ENCODE measurements at places on chromosomes 3 and 15. TPM values are rescaled to one million over a fixed set of nuclear protein-coding genes. Genes with fewer than 3 reads are reported as not detected.

The CACNA2D3 gene
- 0.98 TPM for total RNA-seq

The A4GNT gene
- total RNA-seq: not detected

DNA sequence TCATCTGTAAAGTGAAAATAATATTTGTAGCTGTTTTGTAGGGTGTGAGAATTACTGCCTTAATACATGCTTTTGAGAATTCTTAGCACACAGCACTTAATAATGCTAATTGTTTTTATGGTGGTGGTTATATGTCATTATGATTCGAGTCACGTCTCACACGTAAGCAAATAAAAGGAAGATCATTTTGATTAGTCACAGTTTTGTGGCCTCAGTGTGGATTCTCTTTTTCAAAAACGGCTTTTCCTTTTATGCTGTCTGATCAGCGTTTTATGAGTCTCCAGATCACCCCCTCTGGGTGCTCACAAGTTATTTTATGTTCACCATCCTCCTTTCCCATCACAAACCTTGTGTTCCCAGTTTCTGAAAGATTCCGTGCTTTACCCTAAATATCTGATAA lies 255.6 kb upstream of the CNTN4 start:
- H3K4me1 ChIP-seq: no peaks in the 10 kb centered on the region
- DNase-seq: no peak
- no peak overlapping the region for H3K4me3 ChIP-seq
- H3K27ac ChIP-seq: no peak overlapping the region

DNA sequence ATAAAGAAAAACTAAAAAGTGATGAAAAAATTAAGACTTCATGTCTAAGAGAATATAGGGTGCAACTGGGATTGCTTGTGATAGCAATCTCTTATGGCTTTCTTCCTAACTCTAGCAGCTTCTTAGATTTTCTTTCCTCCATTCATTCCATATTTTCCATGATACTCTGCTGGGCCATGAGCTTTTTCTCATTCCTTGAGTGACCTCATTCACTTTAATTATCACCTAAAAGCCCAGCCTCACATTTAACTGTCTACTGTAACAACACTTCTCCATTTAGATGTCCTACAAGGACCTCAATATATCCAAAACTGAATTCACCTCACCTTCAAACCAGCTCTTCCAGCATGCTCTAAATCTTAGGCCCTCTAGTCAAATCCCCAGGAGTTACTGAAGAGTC lies 49.5 kb upstream of the ANKRD28 start:
- no peaks in the 10 kb centered on the region for H3K27me3 ChIP-seq
- DNase-seq: no peak
- H3K27ac ChIP-seq: no peak overlapping the region
- no peak overlapping the region for H3K4me3 ChIP-seq
- H3K36me3 ChIP-seq: no peaks in the 10 kb centered on the region
- H3K4me1 ChIP-seq: no peaks in the 10 kb centered on the region

- DNase-seq: peak; percentile 23
- H3K27me3 ChIP-seq: no peaks in the 10 kb centered on the region
These were observed 19.7 kb downstream of the SSR3 start for GRCh38 chr3:156535162-156535627.

DNA sequence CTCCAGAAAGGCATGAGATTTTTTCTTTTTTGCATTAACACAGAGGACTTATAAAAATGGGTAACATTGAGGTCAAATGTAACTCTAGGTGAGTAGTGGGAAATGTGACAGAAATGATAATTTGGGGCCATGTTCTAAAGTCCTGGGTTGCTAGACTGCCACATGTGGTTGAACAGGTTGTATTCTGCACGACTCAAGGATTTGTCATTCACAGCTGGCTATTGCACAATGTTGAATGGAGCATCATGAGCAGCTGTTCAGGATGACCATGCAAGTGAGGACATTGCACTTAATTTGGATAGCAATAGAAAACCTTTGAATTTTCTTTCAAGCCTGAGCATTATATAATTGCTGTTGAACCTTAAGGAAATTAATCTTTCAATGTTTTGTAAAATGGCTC lies 396.6 kb downstream of the NAALADL2 start:
- no peak overlapping the region for H3K27ac ChIP-seq
- no peaks in the 10 kb centered on the region for H3K4me1 ChIP-seq
- no peak overlapping the region for H3K4me3 ChIP-seq
- no peaks in the 10 kb centered on the region for H3K27me3 ChIP-seq
- no peak for DNase-seq

DNA sequence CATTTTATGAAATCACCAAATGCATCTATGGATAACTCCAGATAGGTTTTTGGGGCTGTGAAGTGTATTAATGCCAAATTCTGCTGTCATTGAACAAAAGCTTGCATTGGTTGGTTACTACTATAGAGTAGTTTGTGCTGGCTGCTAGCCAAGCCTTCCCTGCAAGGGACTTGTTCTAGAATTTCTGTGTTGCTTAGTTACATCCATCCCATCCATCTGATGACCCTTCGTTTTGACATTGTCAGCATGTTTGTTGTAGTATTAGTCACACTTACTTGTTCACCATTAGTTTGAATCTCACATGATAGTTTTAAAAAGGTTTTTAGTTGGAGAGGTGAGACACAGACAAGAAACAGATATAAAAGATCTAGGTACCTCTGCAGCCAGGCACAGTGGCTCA lies 7.0 kb upstream of the NIPA2 start:
- H3K4me1 ChIP-seq: no peaks in the 10 kb centered on the region
- no peak for DNase-seq
- no peaks in the 10 kb centered on the region for H3K36me3 ChIP-seq

- no peaks in the 10 kb centered on the region for H3K27me3 ChIP-seq
- DNase-seq: no peak
- no peaks in the 10 kb centered on the region for H3K36me3 ChIP-seq
- H3K27ac ChIP-seq: no peak overlapping the region
- no peak overlapping the region for H3K4me3 ChIP-seq
- H3K4me1 ChIP-seq: no peaks in the 10 kb centered on the region
These were observed 22.3 kb upstream of the OR5K4 start for GRCh38 chr3:98331329-98331728.

- no peak overlapping the region for H3K4me3 ChIP-seq
- H3K36me3 ChIP-seq: no peaks in the 10 kb centered on the region
- no peak overlapping the region for H3K27ac ChIP-seq
- H3K27me3 ChIP-seq: no peaks in the 10 kb centered on the region
These were observed 137.9 kb upstream of the HES1 start for GRCh38 chr3:193998123-193998448.

DNA sequence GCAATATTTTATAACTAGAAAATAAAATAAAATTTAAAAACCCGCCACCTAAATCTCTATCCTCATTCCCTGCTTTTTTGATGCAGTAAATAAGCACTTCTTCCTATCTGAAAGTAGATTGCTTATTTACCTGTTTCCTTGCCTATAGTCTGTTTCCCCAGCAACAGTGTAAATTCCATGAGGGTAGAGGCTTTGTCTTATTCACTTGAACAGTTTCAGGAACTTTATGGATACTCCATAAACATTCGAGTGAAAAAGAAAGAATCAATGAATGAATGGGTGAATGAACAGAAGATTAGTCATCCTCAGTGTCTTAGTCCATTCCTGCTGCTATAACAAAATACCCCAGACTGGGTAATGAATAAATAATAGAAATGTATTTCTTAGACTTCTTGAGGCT lies 41.7 kb downstream of the SHC4 start:
- no peak overlapping the region for H3K4me3 ChIP-seq
- DNase-seq: no peak
- H3K27me3 ChIP-seq: no peaks in the 10 kb centered on the region

DNA sequence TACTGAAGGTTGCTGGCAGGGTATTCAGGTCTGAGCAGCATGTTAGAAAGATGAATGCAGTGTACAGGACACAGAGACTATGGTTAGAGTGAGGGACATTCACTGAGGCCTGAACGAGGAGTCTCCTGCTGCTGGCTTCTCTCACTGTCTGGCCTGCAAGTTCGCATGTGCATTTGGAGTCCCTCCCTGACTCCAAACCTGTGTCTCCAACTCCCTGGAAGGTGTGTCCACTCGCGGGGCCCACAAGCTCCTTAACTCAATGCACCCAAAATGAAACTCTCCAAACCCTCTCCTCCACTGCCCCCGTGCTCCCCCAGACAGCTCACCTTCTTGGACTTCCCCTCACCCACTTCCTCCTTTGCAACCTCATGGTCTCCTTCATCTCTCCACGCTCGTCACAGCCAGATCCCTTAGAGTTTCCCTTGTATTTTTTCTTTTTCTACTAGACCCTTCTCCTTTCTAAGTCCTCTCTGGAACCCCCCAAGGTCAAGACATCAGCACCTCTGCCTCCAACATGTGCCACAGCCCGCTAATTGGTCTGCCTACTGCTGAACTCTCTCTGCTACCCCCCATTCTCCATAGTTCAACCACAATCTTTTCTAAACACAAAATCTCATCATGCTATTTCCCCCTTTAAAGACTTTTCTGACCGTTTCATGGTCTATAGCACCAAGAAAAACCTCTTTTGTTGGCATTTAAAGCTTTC lies 58.3 kb downstream of the HES1 start:
- H3K27me3 ChIP-seq: no peaks in the 10 kb centered on the region
- H3K27ac ChIP-seq: no peak overlapping the region
- no peak for DNase-seq
- no peaks in the 10 kb centered on the region for H3K4me1 ChIP-seq

DNA sequence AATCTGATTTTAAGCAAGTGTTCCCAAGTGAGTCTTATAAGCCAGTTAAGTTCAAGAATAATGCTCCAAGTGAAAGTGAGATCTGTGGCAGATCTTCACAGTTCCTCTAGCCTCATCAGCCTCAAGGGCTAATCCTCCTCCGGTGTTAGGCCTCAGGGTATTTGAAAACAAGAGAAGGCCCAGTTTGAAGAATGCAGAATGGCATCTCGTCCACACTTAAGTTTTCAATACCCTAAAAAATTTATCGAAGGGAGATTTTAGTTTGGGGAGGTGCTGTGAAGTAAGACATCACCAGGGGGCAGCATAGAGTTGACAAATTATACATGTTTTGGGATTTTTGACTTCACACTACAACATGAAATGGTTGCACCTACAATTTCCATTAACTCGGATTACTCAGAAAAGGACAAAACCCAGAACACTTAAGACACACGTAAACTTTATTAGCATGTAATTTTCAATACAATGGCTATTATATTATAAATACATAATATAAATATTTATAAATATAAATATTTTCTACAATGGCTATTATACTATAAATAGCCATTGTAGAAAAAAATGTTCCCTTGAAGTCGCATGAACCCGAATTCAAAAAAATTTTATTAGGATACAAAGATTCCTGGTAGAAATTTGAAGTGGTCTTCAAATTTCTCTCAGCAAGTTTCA lies 2.3 kb upstream of the TMEM266 start:
- H3K36me3 ChIP-seq: no peaks in the 10 kb centered on the region
- DNase-seq: peak; percentile 33
- no peak overlapping the region for H3K27ac ChIP-seq
- no peaks in the 10 kb centered on the region for H3K4me1 ChIP-seq

Data from colonic mucosa (tissue), 4 donors.